ENCODE measurements at places on chromosomes 1 and 21.
A peak's percentile ranks its signal among the peaks of the same experiment; 100 is the strongest.

- DNase-seq, result peak; percentile 76
Measured at GRCh38 chr1:92858564-92859399, 26.9 kb downstream of the RPL5 start.

- peak; percentile 11 for DNase-seq
Measured at GRCh38 chr1:186325239-186325638, 49.8 kb downstream of the TPR start.

- no peak for DNase-seq
Measured at GRCh38 chr1:115142616-115143015, 53.3 kb upstream of the TSPAN2 start.

DNA sequence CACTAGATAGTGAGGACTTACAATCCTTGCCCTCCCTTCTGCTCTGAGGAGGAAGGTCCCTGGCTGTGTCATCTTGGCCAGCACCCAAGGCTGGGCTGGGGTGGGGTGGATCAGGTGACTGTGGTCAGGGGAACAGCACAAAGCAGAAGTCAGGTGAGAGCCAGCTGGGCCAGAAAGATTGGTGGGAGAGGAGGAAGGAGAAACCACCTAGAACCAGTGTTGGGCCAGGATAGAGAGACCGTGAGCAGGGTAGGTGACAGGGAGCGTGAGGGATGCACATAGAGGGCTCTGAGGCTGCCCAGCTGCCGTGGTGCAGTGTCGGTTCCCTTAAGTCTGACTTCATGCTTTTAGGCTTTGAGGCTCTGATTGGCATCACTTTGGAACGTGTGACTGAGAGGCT, 22.7 kb downstream of the NCF2 start:
- DNase-seq, result peak; percentile 24

DNA sequence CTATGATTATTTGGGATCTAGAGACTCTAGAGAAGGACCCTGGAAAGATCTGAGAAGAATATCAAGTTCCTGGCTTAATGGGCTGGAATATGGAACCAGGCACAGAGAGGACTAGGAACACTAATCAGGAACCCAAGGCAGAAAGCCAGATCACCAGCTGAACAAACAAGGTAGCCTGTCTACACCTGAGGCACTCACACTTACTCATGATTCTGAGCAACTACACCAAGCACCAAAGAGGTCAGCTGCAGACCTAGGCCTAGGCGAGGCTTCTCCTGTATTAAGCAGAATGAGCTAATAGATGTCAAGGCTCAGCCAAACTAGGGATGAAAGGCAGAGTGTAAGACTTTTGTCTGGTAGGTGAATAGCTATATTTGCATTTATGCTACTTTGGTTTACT, 368.1 kb downstream of the LTN1 start:
- no peak for DNase-seq

GRCh38 chr1:192904438-192904895, 95.6 kb downstream of the RGS2 start:
- peak; percentile 57 for DNase-seq

DNA sequence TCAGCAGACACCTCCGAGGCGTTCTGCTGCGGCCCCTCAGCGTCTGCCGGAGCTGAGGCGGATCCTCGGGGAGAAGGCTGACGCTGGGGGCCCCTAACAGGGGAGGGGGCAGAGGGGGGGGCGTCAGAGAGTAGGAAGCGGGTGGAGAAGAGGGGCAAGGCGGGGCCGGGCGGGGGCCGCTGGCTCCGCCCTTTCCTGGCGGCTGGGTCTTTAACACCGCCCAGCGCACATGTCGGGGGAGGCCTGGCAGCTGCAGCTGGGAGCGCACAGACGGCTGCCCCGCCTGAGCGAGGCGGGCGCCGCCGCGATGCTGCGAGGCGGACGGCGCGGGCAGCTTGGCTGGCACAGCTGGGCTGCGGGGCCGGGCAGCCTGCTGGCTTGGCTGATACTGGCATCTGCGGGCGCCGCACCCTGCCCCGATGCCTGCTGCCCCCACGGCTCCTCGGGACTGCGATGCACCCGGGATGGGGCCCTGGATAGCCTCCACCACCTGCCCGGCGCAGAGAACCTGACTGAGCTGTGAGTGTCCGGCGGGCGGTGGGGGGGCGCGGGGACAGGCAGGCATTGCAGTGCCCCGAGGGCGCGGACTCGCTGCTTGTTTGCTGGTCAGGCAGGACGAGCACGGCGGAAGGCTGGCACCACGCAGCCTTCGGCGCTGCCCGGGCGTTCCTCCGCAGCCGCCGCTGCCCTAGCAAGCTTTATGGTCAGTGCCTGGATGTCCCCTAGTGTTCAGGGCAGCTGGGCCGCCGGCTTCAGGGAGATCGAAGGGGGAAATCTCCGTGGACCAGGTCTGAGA, at the start of gene NTRK1:
Gene NTRK1, plus strand, starts transcription at position 238 of the 796 bp plus-strand sequence. Its CDS starts 70 bp downstream, at position 308.
- DNase-seq, result peak; percentile 72

- peak; percentile 58 for DNase-seq
Measured at GRCh38 chr1:109498161-109498801, 4.4 kb downstream of the CYB561D1 start.

DNA sequence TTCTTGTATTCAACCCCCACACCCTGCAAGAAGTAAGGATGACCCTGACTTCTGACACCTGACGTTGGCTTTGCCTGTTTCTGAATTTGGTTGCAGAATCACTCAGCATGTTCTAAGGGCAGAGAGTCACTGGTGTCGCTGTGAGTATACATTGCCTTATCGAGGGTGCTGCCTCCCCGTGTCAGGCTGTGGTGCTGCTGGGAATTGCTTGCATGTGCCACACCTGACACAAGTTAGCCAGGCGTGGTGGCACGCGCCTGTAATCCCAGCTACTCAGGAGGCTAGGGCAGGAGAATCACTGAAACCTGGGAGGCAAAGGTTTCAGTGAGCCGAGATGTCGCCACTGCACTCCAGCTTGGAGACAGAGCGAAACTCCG, 45.9 kb downstream of the WDR4 start:
- no peak for DNase-seq

GRCh38 chr21:17726047-17726829, 92.9 kb downstream of the C21orf91 start:
- peak; percentile 17 for DNase-seq

DNA sequence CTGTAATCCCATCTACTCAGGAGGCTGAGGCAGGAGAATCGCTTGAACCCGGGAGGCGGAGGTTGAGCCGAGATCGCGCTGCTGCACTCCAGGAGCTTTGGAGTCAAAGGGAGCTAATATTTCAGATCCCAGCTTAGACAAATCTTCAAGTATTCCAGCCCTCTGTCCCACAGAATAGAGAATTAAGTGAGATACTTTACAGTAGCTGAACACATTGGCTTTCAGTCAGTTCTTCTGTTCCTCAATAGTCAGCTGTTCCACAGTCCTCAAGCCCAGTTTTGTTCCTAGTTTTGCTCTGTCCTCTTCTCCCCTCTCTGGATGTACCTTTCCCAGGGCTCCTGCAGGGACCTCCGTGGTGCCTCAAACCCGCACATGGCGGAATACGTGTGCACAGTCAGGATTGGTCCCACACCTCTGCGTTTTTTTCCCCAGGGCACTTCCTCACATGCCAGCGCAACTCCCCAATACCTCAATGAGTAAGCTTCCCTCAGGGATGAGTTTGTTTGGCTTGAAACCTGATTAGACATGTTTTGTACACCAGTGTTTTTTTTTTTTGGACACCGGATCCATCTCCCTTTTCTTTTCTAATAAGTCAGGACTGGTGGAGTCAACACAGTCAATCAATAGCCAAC, 1.2 kb downstream of the MFN2 start:
- no peak for DNase-seq

All from GM03348 (cell line).